Ovary (tissue), 10 donors: ENCODE measurements at places on chromosomes 6 and 20. TPM values are rescaled to one million over a fixed set of nuclear protein-coding genes. Genes with fewer than 3 reads are reported as not detected.

DNA sequence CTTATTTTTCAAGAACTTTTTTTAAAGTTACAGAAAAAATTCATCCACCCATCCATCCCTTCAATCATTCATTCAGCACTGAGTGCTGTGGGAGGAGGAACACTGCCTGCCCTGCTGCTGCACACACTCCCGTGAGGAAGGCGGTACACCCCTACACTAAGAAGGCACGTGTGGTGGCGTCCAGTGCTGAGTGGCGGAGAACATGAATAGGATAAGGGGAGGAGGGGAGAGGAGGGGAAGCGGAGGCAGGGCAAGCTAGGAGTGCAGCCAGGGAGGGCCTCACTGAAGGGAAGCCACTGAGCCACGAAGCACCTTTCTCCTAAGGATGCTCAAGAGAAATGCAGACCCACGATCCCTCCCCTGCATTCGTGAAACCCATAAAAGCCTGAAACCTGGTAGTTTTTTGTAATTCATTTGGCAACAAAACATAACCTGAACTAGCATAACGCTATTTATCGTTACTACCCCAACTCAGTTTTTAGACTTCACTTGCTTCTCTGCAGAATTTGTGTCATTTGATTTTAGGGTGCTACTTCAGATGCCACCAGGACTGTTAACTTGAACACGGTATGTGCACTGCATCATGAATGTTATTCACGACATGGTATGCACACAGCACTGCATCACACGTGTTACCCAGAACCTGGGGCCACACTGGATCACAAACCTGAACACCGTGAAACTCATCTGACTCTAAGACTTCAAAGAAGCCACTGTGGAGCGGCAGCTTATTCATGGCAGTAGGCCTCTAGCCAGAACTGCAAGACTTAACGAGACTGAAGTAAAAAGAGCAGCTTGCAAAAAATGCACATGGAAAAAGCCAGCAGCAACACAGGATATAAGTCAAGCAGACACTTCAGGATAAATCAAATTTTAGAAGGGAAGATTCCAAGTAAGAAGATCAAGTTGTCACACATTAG, 3.5 kb downstream of the RNASET2 start:
- no peak for DNase-seq

GRCh38 chr20:19947611-19948264, 69.4 kb upstream of the NAA20 start:
- no peak for DNase-seq

- DNase-seq, result no peak
Observed at GRCh38 chr6:151275121-151275520, 35.4 kb downstream of the AKAP12 start.

DNA sequence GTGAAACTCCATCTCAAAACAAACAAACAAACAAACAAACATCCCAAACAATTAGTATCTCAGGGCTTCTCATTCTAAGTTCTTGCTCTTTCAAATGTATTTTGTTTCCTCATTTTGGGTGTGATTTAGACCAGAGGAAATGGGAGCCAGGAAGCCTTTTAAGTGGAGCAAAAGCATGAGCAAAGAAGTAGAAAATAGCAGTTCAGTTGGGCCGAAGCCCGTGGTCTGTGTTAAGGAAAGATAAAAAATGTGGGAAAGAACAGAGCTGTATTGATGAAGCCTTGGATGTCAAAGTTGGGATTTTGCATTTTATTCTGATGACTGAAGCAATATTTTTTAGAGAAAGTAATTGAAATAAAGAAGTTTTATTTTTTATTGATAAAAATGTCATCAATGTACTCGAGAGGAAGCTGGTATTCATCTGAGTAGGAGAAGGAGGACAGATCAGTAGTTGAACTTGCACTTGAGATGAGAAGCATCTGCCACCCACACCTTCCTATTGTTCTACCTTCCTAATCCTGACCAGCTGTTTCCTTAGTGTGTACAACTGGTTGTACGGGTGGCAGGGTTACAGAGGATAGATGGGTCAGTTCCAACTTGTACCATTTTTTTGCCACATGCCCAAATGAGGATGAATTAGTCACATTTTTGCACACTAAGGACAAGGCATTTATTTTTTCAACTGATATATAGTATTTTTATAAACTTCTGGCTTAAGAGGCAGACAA, 56.1 kb downstream of the KIAA0408 start:
- DNase-seq, result no peak

- DNase-seq, result no peak
Observed at GRCh38 chr6:141464490-141464889, 668.2 kb upstream of the GJE1 start.

FLOT1 gene
- total RNA-seq, result 64.1 TPM
